ENCODE measurements at places on chromosomes 2 and 18.

- DNase-seq = no peak
These were observed 239.4 kb upstream of the SKOR2 start for GRCh38 chr18:47490882-47491281.

DNA sequence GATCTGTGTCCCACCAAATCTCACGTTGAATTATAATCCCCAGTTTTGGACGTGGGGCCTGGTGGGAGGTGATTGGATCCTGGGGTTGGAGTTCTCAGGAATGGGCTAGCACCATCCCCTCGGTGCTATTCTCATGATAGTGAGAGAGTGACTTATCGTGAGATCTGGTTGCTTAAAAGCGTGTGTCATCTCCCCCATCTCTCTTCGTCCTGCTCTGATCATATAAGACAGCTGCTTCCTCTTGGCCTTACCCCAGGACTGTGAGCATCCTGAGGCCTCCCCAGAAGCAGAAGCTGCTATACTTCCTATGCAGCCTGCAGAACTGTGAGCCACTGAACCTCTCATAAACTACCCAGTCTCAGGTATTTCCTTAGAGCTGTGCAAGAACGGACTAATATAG, 163.7 kb upstream of the NDUFV2 start:
- no peak for DNase-seq

- no peak for DNase-seq
These were observed 14.6 kb upstream of the ALPP start for GRCh38 chr2:232363784-232364615.

GRCh38 chr2:191664823-191665677, 12.9 kb upstream of the NABP1 start:
- DNase-seq = no peak

- no peak for DNase-seq
These were observed 119.2 kb downstream of the CACNB4 start for GRCh38 chr2:151979694-151980093.

GRCh38 chr2:216086207-216086893, 4.6 kb downstream of the TMEM169 start:
- no peak for DNase-seq

DNA sequence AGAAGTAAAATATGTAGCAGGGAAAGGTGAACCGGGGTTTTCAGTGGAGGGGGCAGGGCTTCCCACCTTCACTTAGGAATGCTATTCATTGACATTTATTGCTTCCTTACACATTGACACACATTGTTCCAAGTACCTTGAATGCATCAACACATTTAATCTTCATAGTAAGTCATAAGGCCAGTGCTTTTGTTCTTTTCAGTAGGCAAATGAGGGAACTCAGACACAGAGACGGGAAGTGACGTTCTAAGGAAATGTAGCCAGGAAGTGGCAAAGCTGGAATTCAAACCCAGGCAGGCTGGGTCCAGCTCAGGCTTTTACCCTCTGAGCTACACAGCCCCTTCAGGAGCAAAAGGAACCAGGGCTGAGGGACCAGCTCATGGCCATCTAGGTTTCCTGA, 20.7 kb downstream of the BMP10 start:
- no peak for DNase-seq

- DNase-seq = no peak
These were observed 17.4 kb downstream of the SULT1C4 start for GRCh38 chr2:108395155-108395554.

GRCh38 chr2:225413786-225414185, 14.3 kb downstream of the NYAP2 start:
- no peak for DNase-seq

- DNase-seq = no peak
These were observed 119.5 kb downstream of the COL6A3 start for GRCh38 chr2:237294460-237294859.

DNA sequence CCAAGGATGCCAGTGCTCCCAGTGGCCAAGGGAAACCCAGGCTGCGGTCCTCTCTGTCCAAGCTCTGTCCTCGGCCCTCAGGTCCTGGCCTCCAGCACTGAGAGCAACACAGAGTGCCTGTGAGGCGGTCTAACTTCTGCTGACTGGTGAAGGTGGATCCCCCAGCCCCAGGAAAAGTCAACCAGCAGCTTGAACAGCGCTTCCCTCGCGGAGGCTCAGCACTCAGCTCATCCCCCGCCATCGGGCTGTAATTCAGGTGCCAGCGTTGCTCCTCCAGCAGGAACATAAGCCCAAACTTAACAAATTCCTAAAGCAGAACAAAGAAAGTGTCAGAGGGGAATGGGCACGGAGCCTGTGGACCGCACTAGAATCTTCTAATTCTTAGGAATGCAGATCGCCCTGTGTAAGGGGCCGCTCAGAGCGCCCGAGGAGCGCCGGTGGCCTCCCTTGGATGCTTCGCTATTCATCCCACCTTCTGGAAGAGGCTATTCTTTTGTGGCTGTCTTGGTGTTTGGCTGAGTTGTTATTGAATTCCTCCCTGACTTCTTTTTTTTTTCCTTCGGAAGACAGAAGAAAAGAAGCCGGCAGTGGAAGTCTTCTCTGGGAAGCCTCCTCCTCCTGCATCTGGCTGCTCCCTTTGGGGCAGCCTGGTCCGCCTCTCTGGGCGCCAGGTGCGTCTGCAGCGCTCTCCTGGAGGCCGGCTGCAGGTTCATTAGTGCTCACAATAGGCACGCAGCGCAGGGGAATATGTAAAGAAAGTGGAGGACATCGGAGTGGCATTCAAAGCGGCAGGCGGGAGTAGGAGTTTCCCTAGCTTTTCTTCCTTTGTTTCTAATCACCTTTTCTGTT, 905.6 kb downstream of the TSN start:
- no peak for DNase-seq

GRCh38 chr2:48114256-48114655, 208.0 kb upstream of the FBXO11 start:
- peak; percentile 51 for DNase-seq

- DNase-seq = no peak
These were observed 81.1 kb downstream of the TRIB2 start for GRCh38 chr2:12797815-12798214.

DNA sequence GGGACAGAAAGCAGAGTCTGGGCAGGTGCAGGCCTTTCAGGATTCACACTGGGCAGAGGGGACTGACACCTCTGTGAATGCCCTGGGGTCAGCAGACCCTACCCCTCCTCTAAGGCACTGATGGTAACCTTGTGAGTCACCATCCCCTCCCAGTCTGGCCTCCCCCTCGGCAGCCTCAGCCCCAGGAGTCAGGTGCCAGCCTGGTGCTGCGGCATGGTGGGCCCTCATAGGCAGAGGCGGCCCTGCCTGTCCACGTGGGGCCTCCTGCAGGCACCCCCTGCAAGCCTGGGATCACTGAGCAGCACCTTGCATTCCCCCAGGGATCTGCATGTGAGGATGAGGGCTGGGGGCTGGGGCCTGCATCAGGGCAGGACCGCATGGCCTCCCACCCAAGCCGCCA, 4.8 kb upstream of the GPR17 start:
- no peak for DNase-seq

GRCh38 chr18:24827501-24827900, 367.1 kb downstream of the HRH4 start:
- no peak for DNase-seq

GRCh38 chr2:39508198-39508597, 71.1 kb upstream of the MAP4K3 start:
- no peak for DNase-seq

DNA sequence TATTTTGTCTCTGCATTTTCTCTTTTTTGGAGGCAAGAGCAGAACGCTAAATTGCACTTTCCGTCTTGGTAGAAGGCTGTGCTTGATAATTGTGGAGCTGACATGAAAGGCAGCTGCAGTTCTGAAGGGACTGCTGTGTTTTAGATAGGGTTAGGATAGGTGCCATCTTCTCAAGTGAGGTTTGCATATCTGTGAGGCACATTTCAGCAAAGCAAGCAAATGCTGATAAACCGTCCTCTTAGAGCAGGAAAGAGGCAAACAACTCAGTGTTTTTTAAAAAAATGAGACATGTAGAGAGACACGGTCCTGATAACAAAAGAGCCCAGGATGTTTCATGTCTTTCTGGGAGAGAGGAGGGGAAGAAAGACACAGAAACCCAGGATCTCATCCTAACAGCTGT, 217.7 kb downstream of the SOCS6 start:
- DNase-seq = no peak

GRCh38 chr2:18445433-18446320, 114.8 kb downstream of the RDH14 start:
- DNase-seq = no peak

- no peak for DNase-seq
These were observed 343.1 kb downstream of the LPIN1 start for GRCh38 chr2:12089496-12089895.

DNA sequence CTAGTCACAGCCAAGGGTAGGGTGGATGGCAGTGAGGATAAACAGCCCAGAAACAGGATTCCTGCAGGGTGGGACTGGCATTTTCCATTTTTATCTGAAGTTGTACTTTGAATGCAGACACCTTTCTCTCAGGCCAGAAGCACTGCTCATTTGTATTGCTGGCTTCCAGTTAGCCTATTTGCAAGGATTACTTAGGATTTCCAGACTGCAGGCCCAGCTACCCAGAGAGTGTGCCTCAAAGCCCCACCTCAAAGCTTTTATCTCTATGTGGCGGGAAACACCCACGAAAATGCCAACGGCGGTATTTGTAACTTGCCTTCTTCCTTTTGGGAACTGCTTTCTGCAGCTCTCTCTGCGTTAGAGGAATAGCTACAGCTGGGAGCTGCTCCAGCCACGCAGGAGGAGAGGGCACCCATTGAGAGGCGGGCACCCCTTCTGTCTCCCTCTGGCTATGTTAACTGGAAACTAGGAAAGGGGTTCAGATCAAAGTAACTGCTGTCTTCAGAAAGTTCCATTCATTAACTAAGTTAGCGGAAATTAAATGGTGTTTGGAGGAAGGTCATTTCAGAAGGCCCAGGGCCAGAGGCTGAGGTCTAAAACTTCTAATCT, 144.9 kb downstream of the TGIF1 start:
- DNase-seq = peak; percentile 36

- DNase-seq = no peak
These were observed 96.2 kb downstream of the NCK2 start for GRCh38 chr2:105840933-105841332.

- DNase-seq = no peak
These were observed 90.0 kb downstream of the CRACDL start for GRCh38 chr2:98846041-98846440.

DNA sequence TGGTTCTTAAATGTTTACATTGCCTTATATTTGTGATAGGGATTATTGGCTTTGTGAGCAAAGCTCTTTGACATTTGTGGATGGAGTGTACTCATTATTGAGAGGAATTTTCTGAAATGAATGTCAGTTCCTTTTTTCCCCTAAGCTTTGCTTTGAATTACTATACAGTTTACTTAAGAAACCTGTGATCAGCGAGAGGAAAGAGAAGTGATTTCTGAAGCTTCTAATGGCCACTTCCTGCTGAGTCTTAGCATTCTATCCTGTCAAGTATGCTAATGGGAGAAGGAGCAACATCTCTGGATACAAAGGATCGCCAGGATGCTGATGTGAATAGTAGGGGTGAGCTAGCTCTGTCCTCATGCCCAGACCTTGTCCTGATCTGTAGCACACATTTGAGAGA, 47.8 kb upstream of the MGAT5 start:
- DNase-seq = no peak

DNA sequence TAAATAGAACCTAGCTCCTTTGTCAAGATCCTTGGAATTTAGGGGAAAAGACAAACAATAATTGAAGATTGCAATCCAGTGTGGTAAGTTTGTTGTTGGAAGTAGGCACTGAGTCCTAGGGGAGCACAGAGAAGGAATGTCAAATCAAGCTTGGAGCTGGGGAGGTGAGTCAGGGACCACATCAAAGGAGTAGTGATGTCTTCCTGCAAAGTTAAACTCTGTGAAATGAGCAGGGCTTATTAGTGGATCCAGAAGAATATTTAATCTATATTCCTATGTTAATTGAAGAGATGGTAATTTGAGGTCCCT, 41.7 kb upstream of the NABP1 start:
- DNase-seq = no peak

DNA sequence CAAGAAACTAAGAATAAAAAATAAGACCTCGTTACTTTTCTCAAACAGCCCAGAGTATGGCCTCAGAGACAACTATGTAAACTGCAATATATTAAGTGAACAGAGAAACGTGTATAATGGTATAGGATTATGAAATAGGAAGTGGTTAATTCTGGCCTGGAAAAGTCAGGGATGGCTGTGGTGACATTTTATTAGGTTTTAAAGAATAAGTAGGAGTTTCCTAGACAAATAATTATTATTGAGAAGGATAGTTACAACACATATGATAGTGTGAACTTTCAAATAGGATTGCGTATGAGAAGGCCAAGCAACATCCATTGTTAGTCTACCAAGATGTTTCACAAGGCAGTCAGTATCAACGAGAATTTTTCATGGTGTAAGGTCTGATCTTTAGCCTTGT, 244.1 kb downstream of the LPIN1 start:
- DNase-seq = no peak

- no peak for DNase-seq
These were observed 9.6 kb downstream of the COL6A3 start for GRCh38 chr2:237404413-237404812.

DNA sequence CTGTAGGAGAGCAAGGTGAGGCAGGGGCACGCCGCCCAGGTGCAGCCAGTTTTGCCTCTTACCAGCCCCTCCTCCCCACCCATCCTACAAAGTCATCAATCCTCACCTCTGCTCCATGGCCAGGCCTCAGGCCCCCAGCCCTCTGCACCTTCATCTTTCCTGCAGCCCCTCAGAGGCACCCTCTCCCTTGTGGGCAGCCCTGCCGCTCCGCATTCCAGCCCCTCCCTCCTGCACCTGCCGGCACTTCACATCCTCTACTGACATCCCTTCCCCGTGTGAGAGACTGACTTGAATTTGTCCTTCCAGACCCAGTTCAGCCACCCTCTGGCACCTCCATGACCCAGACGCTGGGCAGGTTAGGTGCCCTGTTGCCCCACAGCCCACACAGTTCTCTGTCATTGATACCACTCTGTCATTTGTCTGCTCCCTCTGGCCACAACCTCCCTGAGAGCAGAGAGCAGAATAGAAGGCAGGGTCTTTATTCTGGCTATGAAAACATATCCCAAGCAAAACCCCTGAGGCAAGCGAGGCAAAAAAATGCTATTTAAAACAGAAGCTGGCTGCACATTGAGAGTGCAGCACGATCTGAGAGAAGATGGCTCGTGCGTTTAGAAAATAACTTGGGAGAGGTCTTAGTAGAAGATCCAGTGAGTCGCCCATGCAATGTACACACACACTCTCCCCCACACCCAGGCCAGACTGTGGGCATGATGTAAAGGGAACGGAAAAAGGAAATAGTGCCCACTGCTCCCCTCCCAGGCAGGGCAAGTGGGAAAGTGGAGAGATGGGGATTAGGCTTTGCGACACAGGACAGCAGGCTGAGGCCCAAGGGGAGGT, 25.9 kb downstream of the SDC1 start:
- no peak for DNase-seq

DNA sequence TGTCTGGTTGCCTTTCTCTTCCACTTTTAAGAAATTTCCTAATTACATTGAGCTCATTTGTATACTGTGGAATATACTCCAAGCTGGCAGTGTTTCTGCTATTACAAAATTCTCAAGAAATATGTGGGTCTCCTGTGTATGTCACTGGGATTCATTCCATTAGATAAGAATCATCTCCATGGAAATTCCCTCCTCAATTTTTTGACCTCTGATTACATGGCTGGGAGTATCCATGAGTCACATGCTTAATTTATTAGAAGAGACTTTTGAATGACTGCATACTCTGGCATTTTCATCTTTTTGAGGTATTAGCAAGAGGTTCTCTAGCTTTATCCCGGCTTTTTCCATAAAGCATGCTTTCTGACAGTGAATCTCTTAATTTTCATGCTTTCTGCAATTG, 665.5 kb upstream of the CNTNAP5 start:
- no peak for DNase-seq

GRCh38 chr18:48122816-48123215, 192.4 kb upstream of the SMAD2 start:
- DNase-seq = no peak

GRCh38 chr2:75208738-75209137, 9.4 kb upstream of the TACR1 start:
- no peak for DNase-seq
